Left lung (tissue), 14 donors: ENCODE measurements at places on chromosomes 3 and 15. TPM values are rescaled to one million over a fixed set of nuclear protein-coding genes. Genes with fewer than 3 reads are reported as not detected.

NEDD4 gene
- 17.4 TPM for polyA plus RNA-seq

TRH gene
- polyA plus RNA-seq, result 0.41 TPM

GRCh38 chr3:108664266-108664665 lies 74.7 kb downstream of the DZIP3 start:
- DNase-seq, result no peak

DNA sequence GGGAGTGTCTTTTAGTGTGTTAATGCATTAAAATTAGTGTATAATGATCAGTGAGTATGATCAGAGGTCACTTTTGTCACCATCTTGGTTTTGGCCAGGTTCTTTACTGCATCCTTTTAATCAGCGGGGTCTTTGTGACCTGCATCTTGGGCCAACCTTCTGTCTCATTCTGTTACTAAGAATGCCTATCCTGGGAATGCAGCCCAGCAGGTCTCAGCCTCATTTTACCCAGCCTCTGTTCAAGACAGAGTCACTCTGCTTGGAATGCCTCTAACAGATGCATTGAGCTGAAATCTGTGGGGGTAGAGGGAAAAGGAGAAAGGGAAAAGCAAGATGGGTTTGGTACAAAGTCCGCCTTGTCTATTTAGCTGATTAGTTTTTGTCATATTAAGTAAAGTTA lies 5.3 kb upstream of the BLOC1S6 start:
- DNase-seq, result no peak
